NB4 (cell line): ENCODE measurements at places on chromosomes 6 and 20.

DNA sequence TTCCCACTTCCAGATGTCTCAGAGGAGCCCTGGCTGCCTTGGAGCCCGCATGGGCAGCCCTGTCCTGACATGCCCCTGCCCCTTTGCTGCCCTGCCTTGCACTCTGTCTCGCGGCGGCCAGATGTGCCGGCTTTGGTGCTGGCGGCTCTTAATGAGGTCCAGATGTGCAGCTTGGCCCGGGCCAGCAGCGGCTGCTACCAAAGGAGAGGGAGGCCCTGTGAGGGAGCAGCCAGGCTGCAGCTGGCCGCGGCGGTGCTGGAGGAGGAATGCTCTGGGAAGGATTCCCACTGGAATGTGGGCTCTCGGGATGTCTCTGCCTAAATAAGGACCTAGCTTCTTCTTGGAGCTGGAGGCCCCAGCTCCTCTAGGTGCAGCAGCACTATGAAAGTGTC lies 72.4 kb downstream of the FGD2 start:
- DNase-seq, result no peak

GRCh38 chr20:51127713-51128112 lies 104.8 kb upstream of the KCNG1 start:
- DNase-seq, result no peak

GRCh38 chr6:1202201-1202600 lies 109.7 kb upstream of the FOXQ1 start:
- DNase-seq, result no peak

DNA sequence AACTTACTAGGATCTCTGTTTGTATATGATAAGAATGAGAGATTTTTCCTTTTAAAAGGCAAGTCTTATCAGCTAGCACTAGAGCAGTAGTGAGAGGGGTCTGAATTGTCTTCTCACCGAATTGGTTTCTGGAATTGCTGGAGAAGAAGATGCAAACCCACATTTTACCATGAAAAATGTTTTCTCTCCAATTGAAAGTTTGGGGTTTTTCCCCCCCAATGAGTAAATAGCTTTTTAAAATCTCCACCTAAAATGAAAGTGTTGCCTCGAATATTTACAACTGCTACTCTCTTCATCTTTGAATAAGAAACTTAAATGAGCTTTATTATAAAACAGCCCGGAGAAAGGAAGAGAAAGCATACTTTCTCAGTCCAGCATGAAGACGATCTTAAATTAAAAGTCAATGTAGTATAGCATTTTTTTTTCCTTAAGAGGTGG lies 1.8 kb downstream of the TCF21 start:
- DNase-seq, result no peak

GRCh38 chr6:101013612-101014195 lies 132.6 kb upstream of the ASCC3 start:
- DNase-seq, result no peak

- DNase-seq, result peak; percentile 59
Measured at GRCh38 chr6:6590530-6590929, 2.0 kb downstream of the LY86 start.

GRCh38 chr6:80633412-80633811 lies 526.9 kb downstream of the BCKDHB start:
- DNase-seq, result no peak

DNA sequence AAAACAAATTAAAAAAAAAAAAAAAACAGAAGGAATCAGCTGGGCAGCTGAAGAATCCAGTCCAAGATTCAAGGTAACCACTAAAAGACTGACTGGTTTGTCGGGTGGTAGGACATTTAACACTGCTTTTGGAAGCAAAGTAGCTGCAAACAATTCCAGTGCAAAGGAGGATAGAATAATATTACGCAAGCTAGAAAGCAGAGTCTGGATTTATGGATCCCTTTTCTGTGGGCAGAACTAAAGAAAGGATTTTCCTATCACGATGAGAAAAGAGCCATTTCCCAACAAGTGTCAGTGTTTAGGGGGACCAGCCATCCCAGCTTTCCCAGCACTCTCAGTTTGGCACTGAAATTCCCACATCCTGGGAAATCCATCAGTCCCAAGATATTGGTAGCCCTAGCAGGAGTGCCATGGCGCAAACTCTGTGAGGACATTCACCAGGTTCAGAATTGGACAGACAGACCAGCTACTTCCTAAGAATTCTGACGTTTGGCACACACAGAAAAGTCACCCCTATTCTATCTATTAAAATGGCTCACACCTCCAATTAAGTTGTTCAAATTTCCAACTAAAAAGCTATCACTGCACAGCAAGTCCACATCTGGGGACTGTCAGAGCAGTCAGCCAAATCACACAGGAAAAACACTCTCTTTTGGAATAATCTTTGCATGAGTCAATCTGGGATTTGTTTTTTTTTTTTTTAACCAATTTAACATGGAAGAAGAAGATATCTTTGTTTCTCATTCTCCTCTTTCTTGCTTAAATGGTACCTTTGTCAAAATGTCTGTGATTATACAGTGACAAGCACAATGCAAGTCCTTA lies 356.8 kb upstream of the ARID1B start:
- DNase-seq, result no peak

- no peak for DNase-seq
Measured at GRCh38 chr20:1125277-1125676, 6.9 kb downstream of the PSMF1 start.

DNA sequence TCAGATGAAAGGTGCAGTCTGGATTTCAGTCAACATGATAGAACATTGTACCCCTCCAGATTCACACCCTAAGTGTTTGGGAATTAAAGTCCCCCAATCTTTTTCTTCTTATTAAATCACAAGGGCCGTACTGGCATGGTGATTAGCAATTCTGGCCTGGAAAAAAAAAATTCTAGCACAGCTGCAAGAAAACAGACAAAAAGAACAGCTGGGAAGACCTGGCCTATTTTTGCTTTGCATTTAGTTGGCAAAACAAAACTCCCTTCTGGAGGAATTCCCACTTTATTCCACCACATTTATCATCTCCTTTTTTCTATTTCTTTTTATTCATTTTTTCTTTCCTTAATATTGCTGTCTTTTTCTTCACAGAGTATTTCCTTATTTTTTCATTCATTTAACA lies 39.8 kb upstream of the AKAP12 start:
- DNase-seq, result no peak

DNA sequence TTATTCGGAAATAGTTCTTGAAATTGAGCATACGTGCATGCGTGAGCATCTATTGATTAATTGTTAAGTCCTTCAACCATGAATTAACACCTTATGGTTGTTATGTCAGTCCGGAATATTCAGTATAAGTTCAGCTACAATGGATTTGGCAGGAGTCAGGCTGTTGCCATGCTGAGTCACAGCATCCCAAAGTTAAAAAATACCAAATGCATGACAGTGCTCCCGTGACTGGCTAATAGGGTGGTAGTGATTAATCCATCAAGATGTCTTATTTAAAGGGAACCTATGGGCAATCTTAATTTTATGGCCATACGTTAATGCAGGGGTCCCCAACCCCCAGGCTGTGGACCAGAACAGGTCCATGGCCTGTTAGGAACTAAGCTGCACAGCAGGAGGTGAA lies 10.5 kb downstream of the RAE1 start:
- DNase-seq, result no peak

DNA sequence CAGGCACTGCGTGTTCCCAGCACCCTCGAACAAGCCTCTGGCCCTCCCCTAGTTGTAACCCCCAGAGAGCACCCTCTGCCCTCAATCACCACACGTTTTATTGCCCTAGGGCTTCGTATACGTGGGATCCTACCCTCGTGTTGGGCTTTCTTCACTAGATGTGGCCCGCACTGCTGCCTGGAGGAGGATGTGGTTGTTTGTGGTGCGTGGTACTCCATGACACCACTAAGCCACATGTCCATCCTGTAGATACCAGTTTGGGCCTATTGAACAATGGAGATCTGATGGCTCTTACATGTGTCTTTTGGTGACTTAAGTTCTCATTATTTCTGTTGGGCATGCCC lies 17.0 kb downstream of the SLC2A4RG start:
- DNase-seq, result peak; percentile 72

DNA sequence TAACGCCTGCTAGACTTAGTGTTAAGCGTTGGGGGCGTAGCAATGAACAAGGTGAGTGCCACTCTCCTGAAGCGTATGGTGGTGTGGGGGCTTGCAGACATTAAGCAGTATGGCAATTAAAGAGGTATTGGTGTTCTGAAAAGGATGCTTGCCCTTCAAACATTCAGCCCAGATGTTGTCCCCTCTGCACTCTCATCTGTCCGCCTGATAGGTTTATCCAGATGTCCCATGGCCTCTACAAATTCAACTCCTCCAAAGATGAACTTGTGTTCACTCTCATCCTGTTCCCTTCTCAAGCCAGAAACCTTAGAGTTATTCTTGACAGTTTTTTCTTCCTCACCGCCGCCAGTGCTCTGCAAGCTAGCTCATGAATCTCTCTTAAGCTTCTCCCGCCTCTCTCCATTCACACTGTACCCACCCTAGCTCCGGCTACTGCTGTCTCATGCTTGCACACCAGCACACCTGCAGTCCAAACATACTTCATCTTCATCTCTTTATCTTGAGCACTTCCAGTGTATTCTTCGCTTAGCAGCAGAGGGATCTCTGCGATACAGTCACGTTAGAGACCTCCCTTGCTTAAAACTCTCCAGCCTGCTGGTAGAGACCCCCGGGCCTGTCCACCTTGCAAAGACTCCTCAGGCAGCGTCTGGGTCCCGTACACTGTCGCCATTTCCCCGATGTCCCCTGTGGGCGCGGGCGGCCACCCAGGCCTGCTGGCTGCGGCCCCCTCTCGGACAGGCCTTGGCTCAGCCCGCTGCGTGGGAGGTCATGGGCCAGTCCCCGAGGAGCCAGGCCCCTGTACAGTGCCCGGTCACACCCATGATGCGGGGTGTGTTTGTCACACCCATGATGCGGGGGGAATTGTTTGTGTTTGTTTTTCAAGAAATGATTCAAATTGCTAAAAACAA lies 962 bp downstream of the DDX27 start:
- no peak for DNase-seq

DNA sequence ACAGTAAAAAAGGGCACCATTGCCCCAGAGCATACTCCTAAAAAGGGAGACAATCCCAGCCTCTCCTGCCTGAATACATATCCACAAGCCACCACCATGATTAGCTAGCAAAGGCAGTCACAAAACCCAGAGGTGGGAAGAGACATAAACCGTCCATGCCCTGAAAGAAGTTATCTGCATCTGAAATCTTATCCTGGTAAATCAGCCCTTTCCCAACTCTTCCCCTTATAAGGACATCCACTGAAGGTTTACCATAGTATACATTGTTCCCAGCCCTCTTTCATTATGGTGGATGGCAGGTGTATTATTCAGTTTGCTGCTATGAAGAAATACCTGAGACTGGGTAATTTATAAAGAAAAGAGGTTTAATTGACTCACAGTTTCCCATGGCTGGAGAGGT lies 95.2 kb downstream of the TBC1D7 start:
- DNase-seq, result no peak

DNA sequence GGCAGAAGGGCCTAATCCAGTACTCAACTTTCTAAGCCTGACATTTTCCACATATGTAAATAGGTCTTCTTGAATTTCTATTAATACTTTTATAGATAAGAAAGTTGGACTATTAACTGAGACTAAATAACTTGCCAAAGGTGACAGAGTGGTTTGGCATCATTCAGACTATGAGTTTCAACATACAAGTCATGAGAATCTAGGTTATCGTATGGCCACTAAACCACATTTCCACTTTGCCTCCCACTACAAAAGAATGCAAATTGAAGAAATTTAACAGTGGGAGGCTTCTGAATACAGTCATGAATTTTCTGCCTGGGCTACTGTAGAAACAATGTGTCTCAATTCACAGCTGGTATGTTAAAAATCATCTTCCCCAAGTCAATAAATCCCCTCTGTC lies 531.0 kb upstream of the AGPAT4 start:
- no peak for DNase-seq

DNA sequence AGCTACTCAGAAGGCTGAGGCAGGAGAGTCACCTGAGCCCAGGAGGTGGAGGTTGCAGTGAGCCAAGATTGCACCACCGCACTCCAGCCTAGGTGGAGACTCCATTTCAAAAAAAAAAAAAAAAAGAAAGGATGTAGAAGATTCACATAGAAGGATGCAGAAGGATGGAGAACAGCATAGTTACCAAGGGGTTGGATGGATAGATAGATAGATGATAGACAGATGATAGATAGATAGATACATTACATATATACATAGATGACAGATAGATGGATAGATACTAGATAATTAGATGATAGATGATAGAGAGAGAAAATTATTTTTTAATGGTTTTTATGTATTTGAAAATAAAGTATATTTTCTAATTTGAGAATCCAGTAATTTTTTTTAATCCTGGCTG lies 160.7 kb upstream of the ARID1B start:
- no peak for DNase-seq

GRCh38 chr20:38726804-38727606 lies 2.7 kb downstream of the SLC32A1 start:
- peak; percentile 52 for DNase-seq

GRCh38 chr20:49167811-49168507 lies 20.2 kb downstream of the STAU1 start:
- no peak for DNase-seq

DNA sequence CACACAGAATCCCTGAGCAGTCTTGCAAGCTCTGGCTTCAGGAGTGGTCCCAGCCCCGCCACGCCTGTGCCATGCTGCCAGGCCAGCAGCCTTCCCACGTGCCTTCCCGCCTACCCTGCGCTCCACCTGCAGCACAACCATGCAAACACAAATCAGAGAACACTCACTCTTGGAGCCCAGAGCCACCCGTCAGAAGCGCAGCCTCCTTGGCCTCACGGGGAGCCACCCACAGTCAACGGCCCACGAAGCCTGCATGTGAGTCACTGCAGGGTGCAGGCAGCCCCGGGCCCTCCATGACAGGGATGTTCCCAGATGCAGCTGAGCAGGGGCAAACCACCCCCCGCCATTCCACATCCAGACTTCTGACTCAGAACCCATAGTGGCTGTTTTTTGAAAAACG lies 217.0 kb downstream of the DLL1 start:
- no peak for DNase-seq

- no peak for DNase-seq
Measured at GRCh38 chr6:54719633-54720032, 126.9 kb upstream of the FAM83B start.

DNA sequence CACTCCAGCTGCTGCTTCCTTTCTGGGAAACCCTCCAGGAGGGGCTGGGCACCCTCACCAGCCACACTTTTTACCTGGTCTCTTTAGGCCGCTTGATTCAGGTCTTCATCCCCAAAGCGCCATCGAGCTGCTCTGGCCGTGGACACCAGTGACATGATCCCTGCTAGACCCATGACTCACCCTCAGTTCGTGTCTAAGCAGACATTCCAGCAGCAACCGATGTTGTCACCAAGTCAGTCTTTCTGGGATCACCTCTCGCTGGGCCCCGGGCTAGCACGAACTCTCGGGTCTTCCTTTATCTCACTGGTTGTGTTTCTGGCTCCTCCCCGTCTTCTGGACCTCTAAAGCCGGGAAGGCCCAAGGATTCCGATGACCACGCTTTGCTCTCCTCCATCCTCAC lies 43.0 kb upstream of the GPR31 start:
- no peak for DNase-seq

DNA sequence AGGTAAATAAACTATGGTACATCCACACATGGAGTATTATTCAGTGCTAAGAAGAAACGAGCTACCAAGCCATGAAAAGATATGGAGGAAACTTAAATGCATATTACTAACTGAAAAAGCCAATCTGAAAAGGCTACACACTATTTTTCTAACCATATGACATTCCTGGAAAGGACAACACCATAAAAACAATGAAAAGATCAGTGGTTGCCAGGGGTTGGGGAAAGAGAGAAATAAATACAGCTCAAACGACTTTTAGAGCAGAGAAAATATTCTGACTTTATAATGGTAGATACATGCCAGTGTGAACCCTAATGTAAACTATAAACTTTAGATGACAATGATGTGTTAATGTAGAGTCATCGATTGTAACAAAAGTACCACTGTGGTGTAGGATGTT lies 225.9 kb upstream of the BTBD3 start:
- DNase-seq, result no peak
